ENCODE measurements at places on chromosomes 13 and 19.

DNA sequence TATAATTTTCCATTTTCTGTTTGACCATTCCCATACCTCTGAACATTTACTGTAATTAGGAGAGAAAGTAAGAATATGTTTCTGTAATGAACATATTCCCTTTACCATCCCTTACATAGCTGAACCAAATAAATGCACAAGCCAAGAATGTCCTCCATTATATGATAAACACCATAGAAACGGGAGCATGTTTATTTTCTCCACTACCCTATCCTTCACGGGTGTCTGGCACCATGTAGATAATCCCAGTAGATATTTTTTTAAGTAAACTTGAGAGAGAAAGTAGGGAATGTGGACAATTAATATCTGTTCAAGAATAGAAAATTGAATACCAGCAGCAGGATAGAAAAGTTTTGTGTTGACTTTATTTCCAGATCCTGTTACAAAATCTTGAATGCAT lies 928.4 kb downstream of the EFNB2 start:
- no peak for DNase-seq

DNA sequence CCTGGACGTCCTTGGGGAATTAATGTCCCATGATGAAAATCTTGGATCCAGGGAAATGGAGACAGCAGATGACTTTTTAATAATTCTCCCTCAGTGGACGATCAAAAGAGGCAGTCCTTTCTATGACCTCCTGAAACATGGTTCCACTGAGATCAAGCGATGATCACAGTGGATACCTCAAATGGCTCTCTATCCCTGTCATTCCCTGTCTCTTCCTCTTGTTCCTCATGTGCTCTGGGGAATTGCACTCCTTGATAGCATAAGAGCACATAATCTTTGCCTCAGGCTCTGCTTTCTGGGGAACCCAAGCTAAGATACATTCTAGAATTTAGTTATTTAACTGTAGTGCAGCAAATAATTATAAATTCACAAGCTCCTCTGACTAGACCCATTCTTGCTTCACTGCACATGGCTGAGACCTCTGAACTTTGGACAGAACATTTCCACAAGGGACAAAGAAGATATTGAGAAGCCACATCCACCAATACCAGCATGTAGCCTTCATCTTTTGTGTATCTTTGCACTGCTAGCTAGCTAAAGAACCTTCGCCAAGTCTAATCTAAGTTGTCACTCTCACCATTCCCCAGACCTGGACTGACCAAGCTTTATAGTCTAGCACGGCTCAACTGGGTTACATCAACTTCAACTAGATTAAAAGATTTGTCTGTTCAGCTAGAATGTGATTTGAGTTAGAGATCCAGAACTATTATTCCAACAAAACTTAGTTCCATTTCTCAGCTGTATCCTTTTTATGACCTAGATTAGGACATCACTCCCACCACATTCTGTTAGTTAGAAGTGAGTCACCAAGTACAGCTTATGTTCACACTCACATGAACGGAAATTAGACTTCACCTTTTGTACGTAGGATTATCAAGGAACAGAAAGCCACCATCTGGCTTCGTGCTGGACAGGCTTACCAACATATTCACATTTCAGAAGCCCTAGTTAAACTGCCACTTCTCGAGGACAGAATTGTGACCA lies 142.7 kb downstream of the SUCLA2 start:
- DNase-seq = peak; percentile 28

DNA sequence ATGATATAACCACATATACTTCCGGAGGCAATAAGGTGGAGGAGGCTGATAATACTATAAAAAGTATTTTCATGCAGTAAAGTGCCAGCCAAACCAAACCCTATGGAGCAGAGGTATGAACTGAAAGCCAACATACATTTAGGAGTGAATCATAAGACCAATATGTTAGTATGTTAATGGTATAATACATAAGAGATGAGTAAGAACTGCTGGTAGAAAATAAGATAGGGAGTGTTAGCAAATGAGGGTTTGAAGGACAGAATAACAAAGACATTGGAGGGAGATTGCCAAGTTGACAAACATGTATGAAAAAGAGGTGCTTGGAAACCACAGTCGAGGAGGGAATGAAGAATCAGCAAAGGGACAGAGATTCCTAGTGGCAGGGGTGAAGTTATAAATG lies 10.8 kb downstream of the ENOX1 start:
- no peak for DNase-seq

- DNase-seq = peak; percentile 43
Observed at GRCh38 chr13:22561581-22561980, 619.2 kb upstream of the SGCG start.

DNA sequence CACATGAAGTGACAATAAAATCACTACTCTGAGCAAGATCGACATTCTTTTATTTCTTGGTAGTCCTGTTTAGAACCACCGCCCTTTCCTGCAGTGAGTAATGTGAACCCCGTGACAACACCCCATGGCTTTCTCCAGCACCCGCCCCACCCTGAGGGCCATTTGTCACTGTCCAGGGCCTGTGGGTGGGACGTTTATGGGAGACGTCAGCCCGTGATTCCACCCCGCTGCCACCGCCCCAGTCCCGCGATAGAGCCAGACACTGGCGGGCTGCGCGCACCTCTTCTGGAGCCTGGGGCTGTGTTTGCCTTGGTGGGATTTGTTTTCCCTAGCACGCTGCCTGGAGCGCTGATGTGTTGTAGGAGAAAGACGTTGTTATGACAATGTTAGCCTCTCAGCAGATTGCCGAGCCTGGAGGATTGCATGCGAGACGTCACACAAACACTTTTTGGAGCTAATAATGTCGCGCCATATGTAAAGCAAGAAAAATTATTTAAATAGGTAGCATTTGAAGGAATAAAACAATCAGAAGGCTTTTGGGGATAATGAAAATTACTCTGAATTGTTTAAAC lies 263.7 kb downstream of the TEX29 start:
- no peak for DNase-seq

GRCh38 chr19:28137772-28138171 lies 1075.2 kb downstream of the UQCRFS1 start:
- DNase-seq = no peak

DNA sequence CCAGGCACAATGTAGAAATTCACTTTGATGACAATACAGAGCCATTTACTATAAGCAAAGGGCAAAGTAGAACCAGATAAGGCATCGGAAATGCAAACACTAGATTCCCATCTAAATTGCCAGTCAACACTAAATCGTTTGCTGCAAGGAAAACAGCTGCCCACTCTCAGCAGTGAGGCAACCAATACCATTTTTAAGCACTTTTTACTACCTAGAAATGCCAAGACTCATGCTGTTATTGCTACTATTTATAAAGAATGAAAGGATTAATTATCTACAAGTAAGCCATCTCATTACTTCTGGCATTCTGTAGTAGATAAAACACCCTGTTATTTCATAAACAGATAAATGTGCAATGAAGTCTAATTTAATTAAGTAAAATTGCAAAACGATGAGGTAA lies 422.0 kb downstream of the FGF14 start:
- no peak for DNase-seq

DNA sequence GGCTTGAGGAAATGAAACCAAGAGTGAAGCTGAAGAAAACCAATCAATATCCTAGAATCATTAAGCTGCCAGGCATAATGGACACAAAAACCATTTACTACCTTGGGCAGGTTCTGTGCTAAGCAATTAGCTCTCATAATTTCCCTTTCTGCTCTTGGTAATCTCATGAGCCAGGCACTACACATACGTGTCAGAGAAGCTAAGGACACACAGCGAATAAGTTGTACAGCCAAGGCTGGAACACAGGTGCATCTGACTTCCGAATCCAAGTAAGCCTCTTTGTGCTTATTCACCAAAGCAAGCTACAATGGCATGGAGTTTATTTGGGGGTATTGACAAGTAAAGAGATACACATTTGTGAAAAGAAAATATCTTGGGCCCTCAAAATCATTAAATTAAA lies 1343.9 kb upstream of the MIR17HG start:
- no peak for DNase-seq

DNA sequence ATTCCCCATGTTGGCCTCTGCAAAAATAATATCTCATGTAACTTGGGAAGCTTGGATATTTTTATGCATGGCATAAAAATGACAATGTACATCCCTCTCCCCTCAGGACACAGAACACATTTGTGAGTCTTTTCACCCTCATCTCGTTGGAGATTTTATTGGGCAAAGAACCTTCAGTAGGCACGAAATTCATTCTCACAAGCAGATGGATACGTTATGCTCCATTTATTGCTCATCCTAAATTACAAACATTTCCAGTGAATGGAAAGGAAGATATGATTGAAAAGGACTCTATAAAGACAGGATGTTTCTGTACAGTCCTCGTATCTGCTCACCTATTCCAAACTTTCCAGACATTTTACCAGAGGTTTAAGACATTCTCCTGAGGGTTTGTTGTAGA lies 1175.8 kb downstream of the UQCRFS1 start:
- no peak for DNase-seq

DNA sequence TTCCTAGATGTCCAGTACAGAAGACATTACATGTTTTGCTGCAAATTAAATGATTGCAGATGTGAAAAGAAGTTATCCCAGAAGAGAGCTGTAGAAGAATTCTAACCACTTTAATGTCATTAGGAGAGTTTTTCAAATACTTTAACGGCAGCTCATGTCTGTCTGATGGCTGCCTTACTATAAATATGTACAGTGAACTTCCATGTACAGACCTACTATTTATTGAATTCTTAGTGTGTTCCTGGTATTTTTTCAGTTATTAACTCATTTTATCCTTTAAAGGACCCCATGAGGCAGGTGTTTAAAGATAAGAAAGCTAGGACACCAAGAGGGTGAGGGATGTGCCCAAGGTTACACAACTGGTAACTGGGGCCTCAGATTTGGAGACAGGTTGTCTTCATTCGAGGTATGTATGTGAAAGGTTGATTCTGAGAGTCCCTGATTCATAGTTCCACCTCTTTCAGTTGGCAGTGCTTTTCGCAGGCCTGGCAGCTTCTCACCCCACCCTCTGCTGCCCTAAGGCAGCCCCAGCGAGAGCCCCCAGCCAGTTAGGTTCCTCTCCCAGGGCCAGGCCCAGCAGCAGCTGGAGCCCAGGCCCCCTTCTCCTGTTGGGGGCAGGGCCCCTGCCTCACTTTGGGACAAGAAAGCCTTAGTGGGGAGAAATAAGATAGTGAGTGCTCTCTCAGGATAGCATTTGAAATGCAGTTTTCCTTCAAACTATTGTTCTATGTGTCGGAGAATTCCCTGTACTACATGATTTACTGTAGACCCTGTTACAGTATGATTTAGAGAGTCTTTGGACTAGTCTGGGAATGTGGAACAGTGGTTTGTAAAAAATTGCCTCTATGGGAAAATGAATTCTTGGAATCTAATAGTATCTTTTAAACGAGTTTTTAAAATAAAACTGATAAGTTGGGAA lies 67.7 kb upstream of the TEX29 start:
- DNase-seq = no peak

GRCh38 chr19:40594657-40595091 lies 6.5 kb upstream of the LTBP4 start:
- DNase-seq = no peak

GRCh38 chr13:34034411-34034810 lies 216.5 kb downstream of the RFC3 start:
- DNase-seq = no peak

DNA sequence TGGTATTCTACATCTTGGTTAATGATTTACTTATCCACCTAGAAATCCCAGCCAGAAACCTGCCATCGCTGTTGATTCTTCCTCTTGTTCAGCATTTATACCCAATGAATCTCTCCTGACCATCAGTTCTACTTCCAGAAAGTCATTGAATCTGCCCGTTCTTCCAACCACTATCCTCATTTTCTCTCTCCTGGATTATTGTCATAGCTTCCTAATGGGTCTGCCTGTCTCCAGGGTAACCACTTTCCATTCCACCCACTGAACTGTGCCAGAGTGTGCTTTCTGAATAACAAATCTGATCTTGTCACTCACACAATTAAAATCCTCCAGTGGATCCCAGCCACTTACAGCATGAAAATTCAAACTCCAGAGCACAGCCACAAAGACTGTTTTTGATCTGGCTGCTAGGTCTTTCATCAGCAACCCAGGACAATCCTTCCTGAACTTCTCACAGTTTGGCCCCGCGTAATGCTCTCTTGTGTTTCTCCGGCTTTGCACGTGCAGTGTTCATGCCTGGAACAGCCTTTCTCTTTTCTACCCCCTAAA lies 330.6 kb downstream of the SPRY2 start:
- DNase-seq = no peak

DNA sequence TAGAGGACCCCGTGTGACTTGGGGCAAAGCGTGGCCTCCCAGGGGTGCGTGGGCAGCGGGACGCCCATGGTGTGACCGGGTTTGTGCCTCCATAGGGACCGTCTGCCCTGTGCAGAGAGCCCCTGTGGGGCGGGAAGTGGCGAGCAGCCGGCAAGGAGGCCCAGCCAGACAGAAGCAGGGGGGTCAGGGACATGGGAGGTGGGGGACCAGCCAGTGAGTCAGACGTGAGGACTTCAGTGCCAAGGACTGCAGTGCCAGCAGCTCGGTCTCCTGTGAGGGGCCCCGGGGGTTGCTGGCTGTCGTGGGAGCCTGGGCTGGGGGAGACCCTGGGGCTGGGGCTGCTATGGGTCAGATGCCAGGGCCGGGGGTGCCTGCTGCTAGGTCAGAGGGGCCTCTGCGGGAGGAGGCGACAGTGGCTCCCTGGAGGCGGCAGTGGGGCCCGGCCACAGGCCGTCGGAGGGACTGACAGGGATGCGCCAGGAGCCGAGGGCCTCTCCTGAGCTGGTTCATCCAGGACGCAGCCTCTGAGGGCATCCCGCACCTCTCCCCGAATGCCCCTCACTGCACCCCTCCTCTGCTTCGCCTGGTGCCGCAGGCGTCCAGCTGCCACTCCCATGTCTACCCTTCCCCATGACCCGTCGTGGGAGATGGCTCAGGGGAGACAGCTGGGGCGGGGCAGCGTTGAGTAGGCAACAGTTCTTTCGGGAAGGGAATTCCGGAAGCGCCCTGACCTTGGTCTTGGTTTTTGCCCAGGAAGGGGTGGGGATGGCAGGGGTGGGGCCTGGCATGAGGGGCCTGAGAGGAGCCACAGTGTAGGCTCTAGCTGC lies 80.0 kb downstream of the KDM4B start:
- no peak for DNase-seq

DNA sequence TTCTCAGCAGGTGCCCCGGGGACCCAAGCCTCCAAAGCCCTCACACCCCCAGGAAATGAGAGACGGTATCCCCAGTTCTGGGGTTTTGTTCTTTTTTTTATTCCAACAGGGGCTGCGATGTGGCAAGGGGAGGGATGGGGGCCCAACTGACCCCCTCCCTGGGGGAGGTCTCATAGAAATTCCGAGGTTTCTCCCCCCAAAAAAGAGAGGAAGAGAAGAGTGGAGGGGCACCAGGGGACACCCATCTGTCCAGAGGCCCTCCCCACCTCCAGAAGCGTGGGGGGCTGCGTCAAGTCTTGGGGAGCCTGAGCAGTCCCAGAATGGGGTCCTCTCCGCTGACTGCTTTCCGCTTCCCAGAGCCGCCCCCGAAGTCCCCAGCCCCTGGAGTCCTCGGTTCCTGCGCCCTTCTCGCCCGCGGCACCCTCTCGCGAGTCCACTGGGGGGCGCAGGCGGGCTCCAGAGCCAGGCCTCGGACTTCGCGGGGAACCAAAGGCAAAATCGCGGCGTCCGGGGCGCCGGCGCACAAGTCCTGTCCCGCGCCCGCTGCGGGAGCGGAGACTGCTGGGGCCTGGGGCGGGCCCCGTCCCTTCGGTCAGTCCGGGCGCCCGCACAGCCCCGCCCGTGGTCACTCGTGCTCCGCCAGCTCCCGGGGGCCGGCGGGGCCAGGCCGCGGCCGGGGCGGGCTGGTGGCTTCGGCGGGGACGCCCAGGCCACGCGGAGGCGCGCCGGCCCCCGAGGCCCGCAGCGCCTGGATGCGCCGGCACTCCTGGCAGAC lies 4.4 kb upstream of the ATP1A3 start:
- DNase-seq = no peak

Data from NCI-H524 treated with DMSO at 0.1 percent for 48 hours (cell line).